ENCODE measurements at places on chromosomes 16 and 17. TPM values are rescaled to one million over a fixed set of nuclear protein-coding genes. Genes with fewer than 3 reads are reported as not detected.

GRCh38 chr17:11212792-11213191 lies 28.2 kb upstream of the SHISA6 start:
- DNase-seq = no peak

DNA sequence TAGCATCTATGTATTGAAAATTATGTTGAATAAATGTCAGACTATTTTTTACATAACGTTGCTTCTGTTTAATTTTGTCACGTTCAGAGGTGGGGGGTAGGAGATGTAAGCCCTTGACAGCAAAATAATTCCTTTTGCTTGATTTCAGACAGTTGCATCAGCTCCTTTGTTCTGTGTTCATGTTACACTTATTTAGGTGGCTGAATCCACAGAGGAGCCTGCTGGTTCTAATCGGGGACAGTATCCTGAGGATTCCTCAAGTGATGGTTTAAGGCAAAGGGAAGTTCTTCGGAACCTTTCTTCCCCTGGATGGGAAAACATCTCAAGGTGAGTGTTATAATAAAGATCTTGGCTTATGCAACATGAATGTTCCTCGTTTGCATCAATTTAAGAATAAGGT lies 4.5 kb downstream of the HERPUD1 start:
- no peak for DNase-seq

- DNase-seq = no peak
These were observed 9.7 kb downstream of the LUC7L3 start for GRCh38 chr17:50728881-50729765.

DNA sequence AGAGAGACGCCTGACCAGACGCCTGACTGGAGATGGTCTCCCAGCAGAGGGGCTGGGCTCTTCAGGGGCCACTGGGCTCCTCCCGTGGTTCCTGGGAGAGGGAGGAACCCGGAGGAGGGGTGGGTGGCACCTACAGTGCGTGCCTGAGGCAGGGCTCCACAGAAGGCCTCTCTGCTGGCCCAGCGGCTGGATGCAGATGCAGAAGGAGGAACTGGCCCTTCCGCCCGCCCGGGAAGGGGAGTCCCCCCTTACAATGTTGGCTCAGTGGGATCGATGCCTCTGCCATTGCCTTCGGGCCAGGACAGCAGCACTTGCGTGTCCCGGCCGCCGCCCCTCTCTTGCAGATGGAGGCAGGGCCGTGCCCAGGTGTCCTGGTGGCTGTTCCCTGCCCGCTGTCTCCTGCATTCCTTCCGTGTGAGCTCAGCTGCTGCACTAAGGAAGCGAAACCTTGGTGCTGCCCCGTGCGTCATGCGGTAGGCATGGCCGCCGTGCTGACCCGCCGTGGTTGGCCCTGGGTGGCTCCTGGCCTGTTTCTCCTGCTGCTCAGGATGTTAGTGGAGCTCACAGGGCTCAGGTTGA lies 15.1 kb downstream of the BAIAP2 start:
- DNase-seq = peak; percentile 88

GRCh38 chr17:75902406-75902805 lies 2.3 kb downstream of the MRPL38 start:
- no peak for DNase-seq

DNA sequence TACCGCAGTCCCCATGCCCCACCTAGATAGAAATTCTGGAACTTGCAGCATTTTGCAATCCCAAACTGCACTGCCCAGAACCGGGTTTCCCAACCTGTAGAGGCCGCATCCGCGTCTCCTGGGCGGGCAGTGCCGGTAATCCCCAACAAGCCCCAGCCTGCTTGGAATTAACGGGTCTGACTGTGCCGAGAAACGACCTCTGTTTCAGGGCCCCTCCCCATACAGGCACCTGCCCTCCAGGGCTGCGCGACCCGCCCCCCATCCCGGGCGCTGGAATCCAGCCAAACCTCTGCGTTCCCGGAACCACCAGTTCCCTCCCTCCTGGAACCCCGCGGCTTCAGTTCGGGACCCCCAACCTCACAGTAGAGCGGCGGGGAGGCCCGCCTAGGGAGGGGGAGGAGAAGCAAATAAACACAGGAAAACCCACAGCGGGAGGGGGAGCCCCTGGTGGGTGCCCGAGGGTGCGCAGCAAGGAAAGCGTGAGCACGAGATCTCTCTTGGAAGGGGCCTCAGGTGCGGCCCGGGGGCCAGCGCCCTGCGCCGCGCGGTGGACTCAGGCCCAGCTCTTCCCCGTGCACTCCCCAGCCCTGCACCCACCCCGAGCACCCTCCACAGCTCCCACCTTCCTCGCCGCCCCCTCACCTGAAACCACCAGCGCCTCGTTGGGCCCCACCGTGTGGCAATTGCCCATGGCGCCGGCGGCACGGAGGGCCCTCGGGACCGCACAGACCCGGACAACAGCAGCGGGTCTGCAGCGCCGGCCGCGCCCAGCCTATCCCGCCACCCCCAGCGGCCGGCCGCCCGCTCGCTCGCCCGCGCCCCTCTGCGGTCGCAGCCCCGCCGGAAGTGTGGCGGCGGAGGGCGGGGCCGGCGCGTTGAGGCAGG lies at the start of gene FLOT2:
TSS of gene FLOT2 (minus strand) at position 850 of the 885 bp plus-strand sequence. CDS start at position 691, 159 bp downstream.
- DNase-seq = peak; percentile 86

DNA sequence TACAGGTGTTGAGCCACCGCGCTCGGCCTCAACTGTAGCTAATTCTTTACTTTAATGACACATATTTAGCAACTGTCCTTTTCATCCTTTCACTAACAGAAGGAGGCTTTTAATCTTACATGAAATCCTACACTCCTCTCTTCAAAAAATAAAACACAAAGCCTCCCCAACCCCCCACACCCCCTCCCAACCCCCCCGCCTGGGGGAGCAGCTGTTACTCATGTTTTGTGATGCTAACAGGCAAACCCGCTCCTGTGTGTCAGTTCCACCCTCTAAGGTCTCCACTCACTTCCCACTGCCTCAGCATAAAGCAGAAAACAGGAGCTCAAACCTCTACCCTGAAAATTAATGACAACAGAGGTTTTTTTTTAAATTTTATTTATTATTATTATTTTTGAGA lies 55.4 kb upstream of the SLC25A19 start:
- no peak for DNase-seq

DNA sequence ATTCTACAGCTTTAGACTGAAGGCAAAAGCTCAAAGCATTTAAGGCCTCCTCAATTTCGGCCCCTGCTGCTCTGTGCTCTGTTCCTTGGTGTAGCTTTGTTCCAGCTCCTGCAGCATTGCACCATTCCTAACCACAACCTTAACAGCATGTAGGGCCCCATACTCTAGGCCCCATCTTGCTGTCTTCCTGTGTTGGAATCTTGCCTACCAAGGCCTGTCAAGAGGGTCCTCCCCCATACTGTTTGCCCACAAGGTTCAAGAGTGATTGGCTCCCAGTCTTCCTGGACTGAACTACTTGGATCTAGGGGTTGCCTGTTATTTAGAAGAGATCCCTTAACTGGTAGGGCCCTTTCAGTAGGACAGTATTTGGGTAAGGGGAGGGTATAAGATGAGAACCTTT lies 26.8 kb downstream of the TRPV2 start:
- no peak for DNase-seq

DNA sequence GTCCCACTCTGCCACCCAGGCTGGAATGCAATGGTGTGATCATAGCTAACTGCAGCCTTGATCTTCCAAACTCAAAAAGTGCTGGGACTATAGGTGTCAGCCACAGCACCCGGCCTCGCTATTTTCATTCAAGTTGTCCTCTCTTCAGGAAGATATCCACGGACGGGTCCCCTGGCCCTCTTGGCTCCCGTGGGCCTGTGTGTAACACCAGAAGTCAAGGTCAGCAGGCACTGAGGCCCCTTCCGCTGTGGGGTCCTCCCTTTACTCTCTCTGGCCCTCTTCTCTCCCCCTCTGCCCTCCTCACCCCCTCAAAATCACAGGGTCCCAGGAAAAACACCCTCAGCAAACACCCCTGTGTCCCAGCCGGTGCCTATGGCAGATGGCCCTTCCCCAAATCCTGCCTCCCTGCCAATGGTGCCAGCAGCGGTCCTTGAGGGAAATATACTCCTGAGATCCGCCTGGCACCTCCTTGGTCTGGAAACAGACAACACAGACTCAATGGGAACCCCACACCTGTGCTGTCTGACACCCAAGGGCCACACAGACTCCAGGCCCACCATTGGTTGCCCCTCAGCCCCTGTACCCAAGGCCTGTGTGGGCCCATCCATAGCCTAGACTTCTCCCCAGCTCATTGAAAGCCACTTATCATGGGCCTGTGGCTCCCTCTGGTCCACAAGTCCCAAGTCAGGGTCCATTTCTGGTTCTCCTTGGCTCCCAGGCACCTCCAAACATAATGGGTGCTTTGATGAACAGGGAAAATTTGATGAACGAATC lies 221.5 kb downstream of the ZNF423 start:
- no peak for DNase-seq

DNA sequence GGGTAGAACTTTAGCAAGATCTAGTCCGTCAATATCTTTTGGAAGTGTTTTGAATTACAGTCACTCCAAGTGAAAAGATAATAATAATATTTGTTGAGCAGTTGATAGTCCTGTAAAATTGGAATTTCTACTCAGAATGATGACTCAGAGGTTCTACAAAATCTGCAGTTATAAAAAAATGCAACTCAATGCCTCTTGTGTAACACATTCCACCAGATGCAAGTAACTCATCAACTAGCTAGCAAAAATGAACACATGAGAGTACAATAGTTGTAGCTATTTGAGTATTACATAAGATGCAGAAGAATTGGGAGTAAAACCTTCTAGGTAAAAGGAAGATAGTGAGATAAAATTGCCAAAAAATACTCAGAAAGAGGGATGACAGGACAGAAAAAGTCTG lies 177.2 kb downstream of the CDH8 start:
- no peak for DNase-seq

DNA sequence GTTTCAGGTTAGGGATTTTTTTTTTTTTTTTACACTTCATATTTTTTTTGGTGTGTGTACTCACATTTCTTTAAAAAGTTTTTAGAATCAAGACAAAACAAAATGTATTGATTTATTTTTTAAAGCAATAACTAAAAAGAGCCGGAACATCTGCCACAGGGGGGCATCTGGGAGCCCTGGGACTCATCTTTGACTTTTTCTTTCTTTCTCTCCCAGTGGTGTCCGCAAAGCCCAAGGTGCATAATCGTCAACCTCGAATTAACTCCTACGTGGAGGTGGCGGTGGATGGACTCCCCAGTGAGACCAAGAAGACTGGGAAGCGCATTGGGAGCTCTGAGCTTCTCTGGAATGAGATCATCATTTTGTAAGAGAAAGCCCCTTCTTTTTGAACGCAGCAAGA lies 36.3 kb downstream of the WWP2 start:
- no peak for DNase-seq

DNA sequence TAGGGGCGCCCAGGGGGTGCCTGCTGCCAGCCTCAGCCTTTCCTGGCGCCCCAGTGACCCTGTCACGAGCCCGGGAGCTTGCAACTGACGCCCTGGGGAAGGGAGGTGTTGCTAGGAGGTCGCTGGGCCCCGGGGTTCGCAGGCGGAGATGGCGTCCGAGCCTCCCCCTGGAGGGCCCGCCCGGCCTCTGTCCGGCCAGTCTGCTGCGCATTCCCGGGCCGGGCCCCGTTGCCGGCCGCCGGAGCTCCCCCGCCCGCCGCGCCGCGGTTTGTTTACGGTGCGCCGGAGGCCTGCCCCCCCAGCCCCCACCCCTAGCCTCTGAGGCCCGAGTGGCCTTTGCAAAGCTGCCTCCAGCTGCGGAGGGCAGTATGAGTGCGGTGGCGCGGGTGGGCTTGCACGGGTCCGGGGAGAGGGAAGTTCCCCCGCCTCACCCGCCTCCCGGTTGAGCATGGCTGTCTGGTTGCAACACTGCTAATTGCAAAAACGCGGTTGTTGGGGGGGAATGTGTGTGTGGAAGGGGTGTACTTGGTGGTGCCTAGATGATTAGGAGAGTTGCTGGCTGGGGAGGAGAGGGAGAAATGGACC lies 514 bp downstream of the THRA start:
- no peak for DNase-seq

DNA sequence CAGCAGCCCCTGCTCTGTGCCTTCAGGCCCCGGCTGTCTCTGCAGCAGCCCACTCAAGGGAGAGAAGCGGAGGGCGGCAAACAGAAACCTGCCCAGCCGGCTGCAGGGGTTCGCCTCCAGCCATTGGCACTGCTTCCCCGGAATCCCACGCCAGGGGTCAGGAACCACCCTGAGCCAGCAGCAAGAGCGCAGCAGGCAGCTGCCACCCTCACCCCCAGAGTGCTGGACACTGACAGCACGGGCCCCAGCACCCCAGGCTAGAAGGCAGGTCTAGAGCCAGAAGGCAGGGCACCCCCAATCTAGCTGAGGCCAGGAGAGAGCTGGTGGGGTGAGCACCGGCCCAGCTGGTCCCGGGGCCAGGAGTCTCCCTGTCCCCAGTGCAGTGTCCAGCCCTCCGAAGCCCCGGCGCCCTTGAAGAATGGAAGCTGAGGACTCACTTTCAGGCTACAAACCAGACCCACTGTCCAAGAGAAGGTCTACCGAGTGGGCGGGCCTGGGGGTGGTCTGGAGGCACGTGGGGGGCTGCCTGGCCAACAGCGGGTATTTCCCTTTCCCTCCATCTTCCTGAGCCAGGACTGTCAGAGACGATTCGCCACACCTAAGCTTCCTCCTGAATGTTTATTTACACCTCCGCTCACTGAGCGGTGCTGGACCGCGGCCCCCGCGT lies 8.4 kb downstream of the UBALD2 start:
- peak; percentile 65 for DNase-seq

DNA sequence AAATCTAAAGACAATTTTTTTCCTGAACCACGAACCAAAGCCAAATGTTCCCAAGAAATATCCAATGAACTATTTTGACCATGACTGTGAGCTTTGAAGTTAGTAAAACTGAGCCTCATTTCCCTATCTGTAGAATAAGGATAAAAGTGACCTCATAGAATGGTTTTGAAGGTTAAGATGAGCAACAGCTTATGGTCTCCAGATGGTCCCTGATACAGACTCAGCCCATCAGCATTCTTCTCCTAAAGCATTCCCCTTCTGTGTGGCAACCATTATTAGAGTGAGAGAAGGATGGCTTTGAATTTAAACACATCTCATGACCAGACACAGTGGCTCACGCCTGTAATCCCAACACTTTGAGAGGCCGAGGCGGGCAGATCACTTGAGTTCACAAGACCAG lies 70.1 kb downstream of the COPRS start:
- no peak for DNase-seq

DNA sequence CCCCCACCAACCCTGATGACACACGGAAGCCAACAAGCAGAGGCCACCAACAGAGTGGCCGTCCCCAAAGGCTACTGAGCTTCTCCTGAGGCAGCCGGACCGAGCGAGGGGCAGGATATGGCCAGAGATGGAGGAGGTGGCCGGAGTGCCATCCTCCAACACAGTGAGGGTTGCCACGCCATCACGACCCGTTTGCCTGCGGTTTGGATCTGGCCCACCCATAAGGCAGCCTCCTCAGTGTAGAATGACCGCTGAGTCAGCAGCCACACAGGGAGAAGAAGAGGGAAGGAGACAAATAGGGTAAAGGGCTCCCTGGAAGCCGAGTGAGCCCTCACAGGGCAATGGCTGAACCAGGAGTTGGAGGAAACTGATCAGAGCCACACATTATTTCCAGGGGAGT lies 13.8 kb downstream of the HNF1B start:
- DNase-seq = no peak

- no peak for DNase-seq
These were observed 27.0 kb downstream of the BMERB1 start for GRCh38 chr16:15461376-15461775.

- no peak for DNase-seq
These were observed 21.0 kb upstream of the MTMR4 start for GRCh38 chr17:58535431-58535830.

OR2C1 gene
- total RNA-seq = not detected

BICDL2 gene
- not detected for total RNA-seq

BRICD5 gene
- 13.2 TPM for total RNA-seq

KRTAP4-6 gene
- total RNA-seq = not detected

LGALS9C gene
- not detected for total RNA-seq

SEPTIN1 gene
- 1.4 TPM for total RNA-seq

SLC46A1 gene
- total RNA-seq = 7.7 TPM

RRAD gene
- 84.3 TPM for total RNA-seq

BAIAP3 gene
- total RNA-seq = 1.9 TPM

TP53TG3B gene
- not detected for total RNA-seq
